ENCODE measurements at places on chromosomes 12 and 14. TPM values are rescaled to one million over a fixed set of nuclear protein-coding genes. Genes with fewer than 3 reads are reported as not detected.

DNA sequence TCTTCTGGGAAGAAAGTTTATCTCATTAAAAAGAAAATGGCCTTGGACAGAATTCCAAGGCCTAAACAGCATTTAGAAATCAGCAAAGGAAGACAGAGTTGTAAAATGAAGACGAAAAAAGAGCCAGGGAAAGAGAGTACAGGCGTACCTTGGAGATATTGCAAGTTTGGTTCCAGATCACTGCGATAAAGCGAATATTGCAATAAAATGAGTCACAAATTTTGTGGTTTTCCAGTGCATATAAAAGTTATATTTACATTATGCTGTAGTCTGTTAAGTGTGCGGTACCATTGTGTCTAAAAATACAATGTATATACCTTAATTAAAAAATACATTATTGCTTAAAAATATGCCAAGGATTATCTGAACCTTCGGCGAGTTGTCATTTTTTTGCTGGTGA, 9.0 kb downstream of the PCNX1 start:
- H3K36me3 ChIP-seq, result no peaks in the 10 kb centered on the region
- H3K4me1 ChIP-seq, result peaks cover 38% of the 10 kb centered on the region
- no peak overlapping the region for H3K4me3 ChIP-seq

DLK1 gene
- 3.5 TPM for total RNA-seq

- H3K27ac ChIP-seq, result no peak overlapping the region
- no peaks in the 10 kb centered on the region for H3K27me3 ChIP-seq
- H3K4me1 ChIP-seq, result peaks cover 30% of the 10 kb centered on the region
- no peak for DNase-seq
- no peaks in the 10 kb centered on the region for H3K36me3 ChIP-seq
Measured at GRCh38 chr14:34067587-34067986, 116.7 kb upstream of the EGLN3 start.

DIO3 gene
- total RNA-seq, result 1.0 TPM

GRCh38 chr12:53074283-53074998, 4.7 kb downstream of the SPRYD3 start:
- peaks cover 24% of the 10 kb centered on the region for H3K4me1 ChIP-seq
- DNase-seq, result no peak
- H3K4me3 ChIP-seq, result no peak overlapping the region
- no peaks in the 10 kb centered on the region for H3K27me3 ChIP-seq
- peak overlapping the region; percentile 60 for H3K27ac ChIP-seq

DNA sequence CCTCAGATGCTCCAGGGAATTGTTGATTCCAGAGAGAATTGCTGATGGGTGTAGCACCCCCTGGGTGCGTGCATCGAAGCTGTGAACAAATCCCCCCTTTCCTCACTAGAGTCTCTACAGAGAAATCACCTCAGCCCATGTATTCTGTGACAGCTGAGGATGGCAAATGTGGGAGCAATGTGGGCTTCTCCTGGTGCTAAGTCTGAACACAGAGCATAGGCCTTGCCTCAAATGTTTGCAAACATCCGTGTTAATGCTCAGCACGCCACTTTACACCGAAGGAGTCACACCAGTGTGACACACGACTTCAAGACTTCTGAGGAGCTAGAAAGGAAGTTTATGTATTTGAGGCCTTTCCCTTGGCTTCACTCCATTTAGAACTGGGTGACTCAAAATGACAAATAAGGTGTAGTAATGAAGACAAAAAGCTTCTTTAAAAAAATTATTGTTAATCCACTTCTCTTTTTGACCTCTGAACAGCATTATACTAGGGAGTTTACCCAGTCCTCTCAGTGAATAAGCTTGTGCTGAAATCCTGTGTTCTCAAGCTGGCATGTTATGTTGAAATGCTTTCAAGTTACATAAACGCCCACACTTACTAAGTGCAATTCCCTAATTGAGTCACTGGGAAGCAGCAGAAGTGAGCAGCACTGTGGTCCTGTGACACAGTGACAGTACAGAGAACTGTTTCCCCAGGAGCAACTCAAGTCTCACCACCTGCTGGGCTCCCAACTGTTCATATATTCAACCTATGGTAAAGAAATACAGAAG, 92.9 kb downstream of the FAR2 start:
- no peak for DNase-seq
- no peaks in the 10 kb centered on the region for H3K27me3 ChIP-seq
- peaks cover 8% of the 10 kb centered on the region for H3K4me1 ChIP-seq
- H3K36me3 ChIP-seq, result no peaks in the 10 kb centered on the region
- peak overlapping the region; percentile 28 for H3K27ac ChIP-seq

All from gastrocnemius medialis (tissue), 4 donors.